ENCODE measurements at places on chromosomes 2 and 18. TPM values are rescaled to one million over a fixed set of nuclear protein-coding genes. Genes with fewer than 3 reads are reported as not detected.

The SPP2 gene
- total RNA-seq: not detected

The EDAR gene
- 0.31 TPM for total RNA-seq

The PTMA gene
- total RNA-seq: 543 TPM

The ARHGAP25 gene
- total RNA-seq: 5.4 TPM

The CCBE1 gene
- 5.3 TPM for total RNA-seq

DNA sequence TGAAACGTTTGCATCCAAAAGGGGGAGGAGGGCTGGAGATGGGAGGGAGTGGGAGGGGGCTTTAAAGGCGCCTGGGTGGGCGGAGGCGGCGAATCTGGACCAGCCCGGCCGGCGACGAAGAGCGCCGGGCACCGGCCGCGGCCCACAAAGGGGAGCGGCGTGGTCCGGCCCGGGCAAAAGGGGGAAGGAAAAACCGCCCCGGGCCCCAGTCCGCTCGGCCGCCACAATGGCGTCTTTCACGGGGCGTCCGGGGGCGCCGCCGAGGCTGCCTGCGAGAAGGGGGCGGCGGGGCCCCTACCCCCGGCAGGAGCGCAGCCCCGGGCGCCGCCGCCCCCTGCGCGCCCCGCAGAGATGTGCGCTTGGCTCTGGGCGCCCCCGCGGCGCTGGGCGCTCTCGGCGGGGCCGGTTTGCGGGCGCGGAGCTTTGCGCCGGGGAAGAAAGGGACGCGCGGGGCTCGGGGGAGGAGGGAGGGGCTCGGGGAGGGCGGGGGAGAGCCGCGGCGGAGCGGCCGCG lies 108.1 kb upstream of the KCTD1 start:
- DNase-seq: peak; percentile 76

DNA sequence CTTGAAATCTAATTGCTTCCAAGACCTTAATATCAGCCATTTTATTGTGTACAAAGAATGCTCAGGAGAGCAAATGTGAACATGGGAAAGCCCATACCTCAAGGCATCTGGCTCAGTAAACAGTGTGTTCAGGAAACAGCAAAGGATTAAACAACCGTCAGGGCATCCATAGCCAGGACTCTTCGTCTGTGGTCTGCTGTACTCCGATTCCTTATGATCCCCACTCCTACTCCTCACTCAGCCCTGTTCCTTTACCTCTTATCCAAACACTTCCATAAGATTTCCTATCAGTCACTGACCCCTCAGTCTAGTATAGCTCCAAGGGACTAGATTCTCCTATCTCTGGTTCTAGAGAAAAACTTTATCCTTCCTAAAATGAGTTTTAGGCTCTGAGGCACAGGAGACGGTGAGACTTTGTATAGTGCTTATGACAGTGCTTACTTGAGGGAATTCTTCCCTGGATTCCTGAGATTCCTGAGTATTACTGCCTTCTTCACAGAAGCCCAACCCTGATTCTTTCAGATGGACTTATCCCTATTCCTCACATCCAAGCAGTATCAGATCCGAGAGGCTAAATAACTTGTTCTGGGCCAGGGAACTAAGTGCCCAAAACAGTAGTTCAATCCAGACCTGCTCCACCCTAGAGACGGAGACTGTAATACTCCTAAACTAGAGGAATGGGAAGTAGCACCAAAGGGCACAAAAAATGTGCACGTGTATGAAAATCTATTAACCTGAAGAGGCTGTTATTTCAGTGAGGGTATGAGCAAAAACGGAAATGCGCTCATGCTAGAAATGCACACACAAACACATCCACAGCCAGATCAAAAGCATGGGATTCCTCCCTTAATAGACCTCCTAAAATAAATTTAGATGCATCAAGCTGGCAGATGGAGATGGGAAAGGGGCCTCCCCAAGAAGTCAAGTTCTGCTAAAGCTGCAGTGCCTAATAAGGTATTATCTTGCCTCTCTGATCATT lies 42.1 kb upstream of the SIGLEC15 start:
- no peak for DNase-seq

DNA sequence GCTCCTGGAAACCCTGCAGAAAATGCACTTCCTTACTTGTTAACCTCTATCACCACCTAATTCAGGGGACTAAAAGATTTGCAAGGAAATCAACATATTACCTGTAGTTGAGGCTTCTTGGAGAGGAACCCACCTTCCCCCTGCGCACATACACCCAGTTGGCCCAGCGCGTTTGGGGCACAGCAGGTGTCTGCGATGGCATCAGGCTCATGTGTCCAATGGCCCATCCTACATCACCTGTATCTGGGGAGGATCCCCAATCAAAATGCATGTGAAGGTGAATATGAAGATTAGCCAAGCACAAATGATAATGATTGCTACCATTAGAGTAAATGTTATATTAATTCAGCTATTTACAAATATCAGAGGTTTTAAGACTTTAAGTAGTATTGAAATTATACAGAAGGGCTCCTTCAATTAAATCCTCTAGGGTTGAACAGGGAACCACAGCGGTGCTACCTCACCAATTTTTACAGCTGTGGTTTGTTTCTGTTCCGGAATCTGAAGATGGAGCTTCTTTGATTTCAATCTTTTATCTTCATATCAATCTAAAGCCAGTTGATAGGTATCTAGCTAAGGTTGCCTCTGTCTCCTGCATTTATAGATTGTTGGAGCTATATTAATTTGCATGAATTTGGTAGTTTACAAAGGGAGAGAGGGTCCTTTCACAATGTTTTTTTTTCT lies 486.0 kb downstream of the RNF144A start:
- no peak for DNase-seq

DNA sequence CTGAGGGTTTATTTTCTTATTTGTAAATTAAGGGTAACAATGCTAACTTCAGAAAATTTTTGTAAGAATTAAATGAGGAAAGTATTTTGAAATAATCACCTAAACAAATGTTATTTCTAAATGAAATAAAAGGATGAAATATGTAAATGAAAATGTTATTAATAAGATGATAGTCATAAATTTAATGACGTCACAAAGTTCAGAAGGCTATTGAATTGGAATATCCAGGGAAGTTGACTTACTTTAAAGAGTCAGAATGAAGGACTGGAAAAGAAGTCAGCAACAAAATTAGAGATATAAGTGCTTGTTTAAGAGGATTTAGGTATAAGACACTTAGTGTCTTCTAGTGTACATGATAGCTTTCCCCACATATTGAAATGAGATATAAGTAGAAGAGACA lies 732.6 kb upstream of the CDH7 start:
- DNase-seq: no peak

DNA sequence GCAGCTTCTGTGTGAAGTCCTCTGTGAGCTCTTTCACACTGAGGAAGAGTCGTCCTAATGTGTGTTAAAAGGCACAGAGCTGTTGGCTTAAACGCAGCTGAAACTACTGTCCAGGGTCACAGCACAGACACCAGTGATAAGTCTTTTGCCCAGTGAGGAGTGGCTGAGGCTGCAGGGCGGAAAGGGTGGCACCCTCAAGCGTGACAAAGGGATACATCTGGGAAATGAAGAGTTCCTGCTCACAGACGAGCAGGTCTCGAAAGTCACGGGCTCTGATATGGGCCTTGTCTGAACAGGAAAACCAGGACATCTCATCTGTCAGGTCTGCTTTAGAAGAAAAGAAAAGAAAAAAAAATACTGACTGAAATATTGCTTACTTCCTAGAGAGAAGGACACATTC lies 36.5 kb downstream of the TGIF1 start:
- DNase-seq: no peak

DNA sequence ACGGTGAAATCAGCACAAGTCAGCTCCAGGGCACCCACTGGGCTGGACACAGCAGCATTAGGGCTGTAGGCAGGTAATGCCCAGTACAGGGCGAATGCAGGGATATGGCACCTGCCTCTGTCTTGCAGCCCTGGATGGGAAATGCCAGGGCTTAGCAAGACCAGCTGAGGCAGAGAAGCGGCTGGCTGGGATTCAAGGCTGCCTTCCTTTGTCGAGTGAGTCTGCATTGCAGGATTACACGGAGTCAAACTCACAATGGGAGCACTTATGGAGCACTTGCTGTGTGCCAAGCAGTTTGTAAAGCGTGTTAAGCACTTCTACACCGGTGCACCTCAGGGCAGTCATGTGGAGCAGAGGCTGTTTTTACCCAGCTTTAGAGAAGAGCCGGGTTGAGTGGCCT lies 87.3 kb upstream of the HDAC4 start:
- peak; percentile 58 for DNase-seq

- no peak for DNase-seq
Measured at GRCh38 chr2:26687328-26687727, 5.2 kb upstream of the KCNK3 start.

GRCh38 chr2:206260188-206261012 lies 14.1 kb upstream of the ZDBF2 start:
- peak; percentile 34 for DNase-seq

- DNase-seq: no peak
Measured at GRCh38 chr2:237866101-237866621, 6.7 kb downstream of the RAMP1 start.

DNA sequence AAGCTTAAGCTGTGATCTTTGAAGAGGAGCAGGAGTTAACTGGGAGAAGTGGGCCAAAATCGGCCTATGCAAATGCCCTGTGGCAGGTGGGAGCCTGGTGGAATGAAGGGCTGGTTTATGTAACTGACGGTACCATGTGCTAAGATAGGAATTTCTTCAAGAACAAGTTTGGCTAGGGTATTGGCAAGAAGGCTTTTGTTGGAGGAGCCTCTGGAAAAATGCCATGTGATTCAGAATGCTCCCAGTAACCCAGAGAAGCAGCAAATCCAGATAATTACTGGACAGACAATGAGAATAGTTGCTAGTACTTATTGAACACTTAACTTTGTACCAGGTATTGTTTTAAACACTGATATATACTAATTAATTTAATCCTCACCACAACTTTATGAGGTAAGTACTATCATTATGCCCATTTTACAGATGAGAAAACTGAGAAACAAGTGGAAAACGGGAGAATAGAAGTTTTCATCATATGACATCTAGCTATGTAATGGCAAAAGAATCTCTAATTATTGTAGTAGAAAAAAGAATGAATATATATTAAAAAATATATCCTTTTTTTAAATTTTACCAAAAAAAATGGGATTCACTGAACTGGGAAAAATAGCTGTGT lies 9.1 kb upstream of the FAM124B start:
- DNase-seq: no peak

GRCh38 chr2:1002350-1002749 lies 51.7 kb downstream of the SNTG2 start:
- DNase-seq: no peak

GRCh38 chr2:242031481-242032019 lies 162.0 kb downstream of the RTP5 start:
- no peak for DNase-seq

GRCh38 chr2:240930096-240930630 lies 24.0 kb downstream of the CROCC2 start:
- no peak for DNase-seq

- DNase-seq: no peak
Measured at GRCh38 chr18:45962461-45962860, 4.7 kb downstream of the EPG5 start.

DNA sequence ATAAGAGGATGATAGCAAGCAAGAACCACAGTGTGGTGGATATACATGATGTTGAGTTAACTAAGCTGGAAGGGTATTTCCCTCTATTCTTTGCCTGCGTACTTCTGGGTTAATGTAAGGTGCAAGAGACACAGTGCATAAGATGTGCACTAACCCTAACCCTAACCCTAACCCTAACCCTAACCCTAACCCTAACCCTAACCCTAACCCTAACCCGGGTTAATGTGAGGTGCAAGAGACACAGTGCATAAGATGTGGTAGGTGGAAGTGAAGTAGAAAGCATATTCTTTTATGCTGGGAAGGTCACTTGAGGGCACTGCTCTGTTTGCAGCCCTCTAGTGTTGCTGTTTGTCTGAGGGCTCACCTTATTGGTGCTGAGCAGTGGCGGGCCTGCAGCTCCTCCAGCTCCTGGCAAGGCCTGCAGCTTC lies 181.5 kb upstream of the ITGA4 start:
- DNase-seq: no peak

- peak; percentile 16 for DNase-seq
Measured at GRCh38 chr18:38494065-38494464, 928.5 kb upstream of the CELF4 start.

GRCh38 chr2:191746346-191747169 lies 68.6 kb downstream of the NABP1 start:
- peak; percentile 80 for DNase-seq

DNA sequence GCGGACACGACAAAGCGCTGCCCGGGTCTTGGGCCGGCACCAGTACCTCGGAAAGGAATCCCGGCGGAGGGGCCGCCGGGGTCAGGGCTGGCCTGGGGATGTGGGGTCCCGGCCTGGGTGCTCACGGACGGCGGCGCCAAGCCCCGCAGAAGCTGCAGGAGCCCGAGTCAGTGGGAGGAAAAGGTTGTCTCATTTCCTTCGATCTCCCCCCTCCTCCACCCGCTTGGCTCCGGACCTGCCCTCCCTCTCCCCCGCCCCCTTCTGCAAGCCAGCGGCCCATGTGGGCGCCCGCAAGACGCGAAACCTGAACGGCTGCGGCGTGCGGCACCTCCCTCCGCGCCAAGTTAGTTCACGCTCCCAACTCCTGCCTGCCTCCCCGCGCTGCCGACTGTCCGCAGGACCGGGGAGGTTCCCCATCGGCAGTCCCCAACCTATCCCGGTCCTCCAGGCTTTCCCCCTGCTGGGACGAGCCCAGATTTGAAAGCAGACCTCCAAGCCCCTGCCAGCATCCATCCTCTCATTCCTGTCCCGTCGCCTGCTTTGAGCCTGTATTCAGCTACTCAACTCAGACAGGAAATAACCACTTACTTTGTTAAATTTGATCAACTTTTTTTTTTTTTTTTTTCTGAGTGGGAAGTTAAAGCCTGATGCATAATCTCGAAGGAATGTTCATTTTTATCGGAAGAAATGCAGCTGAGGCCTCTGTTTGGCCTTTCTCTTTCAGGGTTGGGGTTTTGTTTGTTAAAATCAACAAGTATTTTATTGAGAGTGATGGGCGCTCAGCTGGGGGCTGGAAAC lies at the start of gene EVA1A:
Gene EVA1A (minus strand): TSS at position 172 of the 798 bp plus-strand sequence. CDS start 42,799 bp downstream, outside the sequence.
- DNase-seq: peak; percentile 66

DNA sequence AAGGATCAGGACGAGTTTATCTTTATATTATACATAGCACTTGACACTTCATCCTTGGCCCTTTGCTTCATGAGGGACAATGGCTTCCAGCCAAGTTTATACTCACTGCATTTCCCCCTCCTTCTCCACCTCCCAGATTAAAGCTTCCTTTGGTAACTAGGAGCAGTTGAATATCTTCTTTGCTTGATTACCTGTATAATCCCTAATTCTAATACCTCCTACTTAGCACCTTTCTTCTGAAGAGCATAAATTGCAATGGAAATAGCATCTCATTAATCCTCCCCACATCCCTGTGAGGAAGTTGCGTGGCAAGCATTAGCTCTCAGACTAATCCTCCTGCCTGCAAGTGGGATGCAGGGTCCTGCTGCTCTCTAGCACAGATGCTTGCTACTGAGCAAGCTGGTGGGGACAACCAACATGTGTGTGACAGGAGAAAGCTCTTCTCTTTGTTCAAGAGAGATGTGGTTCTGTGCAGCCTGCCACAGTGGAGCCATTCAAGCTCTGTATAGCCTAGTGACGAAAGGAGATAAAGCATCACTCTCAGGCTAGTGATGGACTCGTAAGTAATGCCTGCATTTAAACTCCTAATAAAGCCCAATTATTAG lies 19.1 kb downstream of the KLHL14 start:
- DNase-seq: no peak

GRCh38 chr2:12119841-12120240 lies 373.4 kb downstream of the LPIN1 start:
- no peak for DNase-seq
